ENCODE measurements at places on chromosomes 13 and 19. TPM values are rescaled to one million over a fixed set of nuclear protein-coding genes. Genes with fewer than 3 reads are reported as not detected.

The LAIR1 gene
- not detected for total RNA-seq

The SELENOV gene
- 8.7 TPM for total RNA-seq

The ZNF497 gene
- total RNA-seq = 1.0 TPM

The POGLUT2 gene
- total RNA-seq = 24.7 TPM

- no peaks in the 10 kb centered on the region for H3K27me3 ChIP-seq
- H3K4me1 ChIP-seq = peaks cover 6% of the 10 kb centered on the region
- H3K36me3 ChIP-seq = no peaks in the 10 kb centered on the region
- H3K27ac ChIP-seq = no peak overlapping the region
- H3K4me3 ChIP-seq = no peak overlapping the region
Measured at GRCh38 chr19:54017261-54017660, 25.8 kb downstream of the CACNG6 start.

DNA sequence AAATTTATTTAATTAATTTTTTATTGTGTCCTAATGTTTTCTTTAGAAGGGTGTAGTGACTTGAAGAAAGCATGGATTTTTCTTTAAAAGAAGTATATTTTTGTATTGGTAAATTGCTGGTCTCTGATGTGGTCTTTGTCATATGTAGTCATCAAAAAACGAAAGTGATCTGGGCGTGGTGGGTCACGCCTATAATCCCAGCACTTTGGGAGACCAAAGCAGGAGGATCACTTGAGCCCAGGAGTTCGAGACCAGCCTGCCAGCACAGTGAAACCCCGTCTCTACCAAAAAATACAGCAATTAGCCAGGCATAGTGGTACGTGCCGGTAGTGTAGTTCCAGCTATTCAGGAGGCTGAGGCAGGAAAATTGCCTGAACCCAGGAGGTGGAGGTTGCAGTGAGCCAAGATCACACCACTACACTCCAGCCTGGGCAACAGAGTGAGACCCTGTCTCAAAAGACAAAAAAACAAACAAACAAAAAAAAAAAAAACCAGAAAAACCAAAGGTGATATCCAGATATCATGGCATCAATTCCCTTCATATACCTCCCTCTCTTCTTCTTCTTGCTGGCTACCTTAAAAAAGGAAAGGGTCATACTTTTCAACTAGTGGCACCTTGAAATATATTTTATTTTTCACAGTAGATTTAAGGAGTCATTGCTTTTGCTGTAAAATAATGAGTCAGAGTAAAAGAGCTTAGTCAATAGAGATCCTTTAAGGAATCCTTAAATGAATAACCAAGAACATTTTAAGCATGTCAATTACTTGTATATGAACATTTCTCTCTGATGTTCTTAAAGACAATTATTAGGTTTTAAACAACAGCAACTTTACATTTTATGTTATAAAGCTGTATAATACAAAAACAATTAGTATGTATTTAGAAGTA, 19.9 kb downstream of the KCTD4 start:
- H3K27me3 ChIP-seq = no peaks in the 10 kb centered on the region
- H3K36me3 ChIP-seq = no peaks in the 10 kb centered on the region
- DNase-seq = no peak

DNA sequence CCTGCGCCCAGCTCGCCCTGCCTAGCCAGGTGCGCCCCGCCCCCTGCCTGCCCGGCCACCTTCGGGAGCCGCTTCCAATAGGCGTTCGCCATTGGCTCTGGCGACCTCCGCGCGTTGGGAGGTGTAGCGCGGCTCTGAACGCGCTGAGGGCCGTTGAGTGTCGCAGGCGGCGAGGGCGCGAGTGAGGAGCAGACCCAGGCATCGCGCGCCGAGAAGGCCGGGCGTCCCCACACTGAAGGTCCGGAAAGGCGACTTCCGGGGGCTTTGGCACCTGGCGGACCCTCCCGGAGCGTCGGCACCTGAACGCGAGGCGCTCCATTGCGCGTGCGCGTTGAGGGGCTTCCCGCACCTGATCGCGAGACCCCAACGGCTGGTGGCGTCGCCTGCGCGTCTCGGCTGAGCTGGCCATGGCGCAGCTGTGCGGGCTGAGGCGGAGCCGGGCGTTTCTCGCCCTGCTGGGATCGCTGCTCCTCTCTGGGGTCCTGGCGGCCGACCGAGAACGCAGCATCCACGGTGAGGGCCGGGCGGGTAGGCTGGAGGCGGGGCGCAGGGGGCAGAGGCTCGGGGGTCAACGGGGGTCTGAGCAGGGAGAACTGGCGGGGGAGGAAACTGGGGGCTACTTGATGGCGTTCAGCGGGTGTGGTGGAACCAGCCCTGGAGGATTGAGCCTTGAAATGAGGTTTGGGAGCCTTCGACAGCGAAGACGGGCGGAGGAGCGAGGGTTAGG, at the start of gene SPINT2:
Gene SPINT2, plus strand, starts transcription at position 88 of the 727 bp plus-strand sequence. Its CDS starts 320 bp downstream, at position 408.
- no peaks in the 10 kb centered on the region for H3K36me3 ChIP-seq
- DNase-seq = peak; percentile 95
- peaks cover 52% of the 10 kb centered on the region for H3K4me1 ChIP-seq

The GAPDHS gene
- total RNA-seq = not detected

The SRRM5 gene
- total RNA-seq = not detected

DNA sequence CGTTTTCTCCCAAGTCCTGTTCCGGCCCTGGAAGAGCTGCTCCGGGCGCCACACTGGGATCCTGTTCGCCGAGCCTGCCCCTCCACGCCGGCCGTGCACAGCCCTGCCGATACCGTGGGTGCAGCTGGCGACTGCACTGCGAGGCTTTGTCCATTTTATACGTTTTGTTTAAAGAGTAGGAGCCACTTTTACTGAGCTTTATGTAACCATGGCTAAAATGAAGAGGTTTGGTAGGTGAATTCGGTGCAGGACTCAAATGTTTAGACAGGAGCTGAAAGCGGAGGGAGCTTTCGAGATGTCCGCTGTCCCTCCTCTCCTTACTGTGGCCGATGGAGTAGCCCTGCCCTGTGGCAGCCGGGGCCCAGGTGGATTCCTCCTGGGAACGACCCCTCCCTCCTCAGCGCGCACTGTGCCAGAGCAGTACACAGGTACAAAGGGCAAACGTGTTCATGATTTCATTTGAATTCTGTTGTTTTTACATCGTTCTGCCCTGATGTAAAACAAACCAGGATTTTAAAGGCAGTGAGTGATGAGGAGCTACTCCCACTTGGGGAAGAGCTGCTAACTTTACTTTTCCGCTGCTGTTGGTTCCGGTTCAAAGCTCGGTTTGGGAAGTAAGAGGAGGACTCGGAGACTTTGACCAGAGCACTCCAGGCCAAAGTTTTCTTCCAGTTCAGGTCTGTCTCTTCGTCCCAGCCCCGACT, 1.7 kb downstream of the COL4A2 start:
- peaks cover 23% of the 10 kb centered on the region for H3K4me1 ChIP-seq
- peaks cover 6% of the 10 kb centered on the region for H3K36me3 ChIP-seq
- H3K4me3 ChIP-seq = peak overlapping the region; percentile 98
- H3K27me3 ChIP-seq = peaks cover 31% of the 10 kb centered on the region
- peak; percentile 67 for DNase-seq

DNA sequence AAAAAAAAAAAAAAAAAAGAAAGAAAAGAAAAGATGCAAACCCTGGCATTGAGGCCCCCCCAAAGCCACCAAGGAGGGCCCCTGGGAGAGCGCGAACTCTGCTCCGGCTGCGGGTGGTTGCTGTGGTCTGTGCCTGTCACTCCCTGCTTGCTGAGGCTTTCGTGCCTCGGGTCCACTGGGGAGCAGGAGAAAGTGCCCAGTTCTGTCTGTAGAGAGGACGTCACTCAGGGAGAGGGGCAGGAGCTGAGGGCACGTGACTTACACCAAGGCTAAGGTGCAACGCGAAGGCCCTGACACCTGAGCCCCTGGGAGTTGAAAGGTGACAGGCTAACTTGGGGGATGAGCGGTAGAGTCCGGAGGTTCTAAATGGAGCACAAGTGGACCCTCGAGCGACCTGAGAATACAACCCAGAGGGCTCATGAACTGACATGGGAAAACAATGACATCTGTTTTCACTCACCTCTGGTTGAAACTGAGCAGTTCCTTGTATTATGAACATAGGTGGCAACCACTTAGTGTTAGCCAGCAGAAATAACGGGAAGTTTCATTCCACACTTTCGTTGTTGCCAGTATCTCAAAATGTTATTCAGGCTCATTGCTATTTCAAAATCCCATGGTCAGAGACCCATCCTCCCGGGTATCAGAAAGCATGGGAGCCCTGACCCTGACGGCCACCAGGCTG, 69.2 kb upstream of the TM9SF2 start:
- DNase-seq = no peak
- H3K4me1 ChIP-seq = no peaks in the 10 kb centered on the region
- no peak overlapping the region for H3K4me3 ChIP-seq
- H3K27ac ChIP-seq = no peak overlapping the region
- H3K36me3 ChIP-seq = no peaks in the 10 kb centered on the region

DNA sequence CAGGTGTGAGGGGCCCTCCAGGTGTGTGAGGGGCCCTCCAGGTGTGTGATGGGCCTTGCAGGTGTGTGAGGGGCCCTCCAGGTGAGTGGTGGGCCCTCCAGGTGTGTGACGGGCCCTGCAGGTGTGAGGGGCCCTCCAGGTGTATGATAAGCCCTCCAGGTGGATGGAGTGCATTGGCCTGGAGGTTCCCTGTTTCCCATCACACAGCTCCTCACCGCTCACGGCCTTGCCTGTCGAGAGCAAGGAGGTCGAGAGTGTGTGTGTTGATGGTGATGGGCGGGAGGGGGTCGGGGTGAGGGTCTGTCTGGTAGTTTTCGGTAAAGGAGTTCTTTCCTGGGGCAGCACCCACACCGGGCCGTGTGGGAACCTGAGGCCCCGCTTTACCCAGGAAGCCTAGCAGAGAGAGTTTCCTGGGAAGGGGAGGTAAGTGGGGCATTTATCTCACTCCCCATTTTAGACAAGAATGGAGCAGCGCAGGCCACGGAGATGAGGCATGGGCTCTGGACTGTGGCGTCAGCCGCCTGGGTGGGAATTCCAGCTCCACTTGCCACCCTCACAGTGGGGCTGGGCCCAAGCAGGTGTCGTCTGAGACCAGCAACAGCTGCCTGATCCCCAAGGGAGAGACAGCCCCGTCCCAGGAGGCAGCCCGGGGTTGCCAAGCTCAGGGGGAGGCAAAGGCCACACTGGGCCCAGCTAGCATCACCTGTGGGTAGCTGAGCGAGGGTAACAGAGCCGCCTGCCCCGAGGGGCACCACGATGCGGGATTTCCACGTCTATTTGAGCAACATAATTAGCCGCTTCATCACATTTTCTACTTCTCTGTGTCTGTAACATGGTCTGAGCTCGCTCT, 10.9 kb upstream of the GAS6 start:
- no peaks in the 10 kb centered on the region for H3K27me3 ChIP-seq
- H3K36me3 ChIP-seq = no peaks in the 10 kb centered on the region
- peaks cover 8% of the 10 kb centered on the region for H3K4me1 ChIP-seq
- no peak overlapping the region for H3K27ac ChIP-seq
- DNase-seq = no peak

DNA sequence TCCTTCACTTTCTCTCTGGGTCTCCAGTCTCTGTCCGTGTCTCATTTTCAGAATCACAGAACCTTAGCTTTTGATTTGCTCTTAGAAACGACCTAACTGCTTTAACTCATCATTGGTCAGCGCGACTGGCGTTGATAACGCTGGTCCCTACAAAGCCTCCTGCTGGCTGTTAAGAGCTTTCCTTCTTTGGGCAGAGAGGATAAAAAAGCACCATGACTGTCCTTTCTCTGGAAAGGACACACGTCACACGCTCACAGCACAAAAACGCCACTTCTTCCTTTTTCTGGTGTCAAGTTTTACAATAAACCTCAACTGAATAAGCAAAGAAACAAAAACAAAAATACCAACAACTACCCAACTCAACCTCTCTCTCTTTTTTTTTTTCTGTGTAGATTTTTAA, 1.7 kb upstream of the KLK12 start:
- no peak overlapping the region for H3K4me3 ChIP-seq
- no peaks in the 10 kb centered on the region for H3K36me3 ChIP-seq
- peak; percentile 65 for DNase-seq
- no peaks in the 10 kb centered on the region for H3K27me3 ChIP-seq

GRCh38 chr19:49911381-49912145, 14.9 kb upstream of the IL4I1 start:
- peaks cover 8% of the 10 kb centered on the region for H3K4me1 ChIP-seq
- H3K36me3 ChIP-seq = peaks cover 10% of the 10 kb centered on the region
- H3K4me3 ChIP-seq = no peak overlapping the region
- H3K27ac ChIP-seq = no peak overlapping the region

The FBXO17 gene
- 27.2 TPM for total RNA-seq

Measured in GM23338 (cell line).